SK-N-SH (cell line): ENCODE measurements at places on chromosomes 4 and X.

DNA sequence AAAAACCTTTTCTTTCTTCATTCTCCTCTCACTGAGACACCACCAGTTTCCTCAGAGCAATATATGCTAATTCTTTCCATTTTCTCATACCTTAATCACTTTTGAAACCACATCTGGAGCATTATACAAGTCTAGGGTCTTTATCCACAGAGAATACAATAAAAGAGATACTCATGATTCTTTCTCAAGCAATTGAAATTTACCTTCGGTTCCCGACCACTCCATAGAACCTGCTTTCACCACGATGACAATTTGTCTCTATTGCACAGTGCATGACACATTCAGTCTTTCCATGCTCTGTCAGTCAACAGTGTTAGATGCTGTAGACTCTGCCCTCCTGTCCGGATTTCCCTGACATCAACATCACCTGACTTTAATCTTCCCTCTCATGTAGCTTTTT is 409.3 kb upstream of the NWD2 start:
- no peak for DNase-seq

DNA sequence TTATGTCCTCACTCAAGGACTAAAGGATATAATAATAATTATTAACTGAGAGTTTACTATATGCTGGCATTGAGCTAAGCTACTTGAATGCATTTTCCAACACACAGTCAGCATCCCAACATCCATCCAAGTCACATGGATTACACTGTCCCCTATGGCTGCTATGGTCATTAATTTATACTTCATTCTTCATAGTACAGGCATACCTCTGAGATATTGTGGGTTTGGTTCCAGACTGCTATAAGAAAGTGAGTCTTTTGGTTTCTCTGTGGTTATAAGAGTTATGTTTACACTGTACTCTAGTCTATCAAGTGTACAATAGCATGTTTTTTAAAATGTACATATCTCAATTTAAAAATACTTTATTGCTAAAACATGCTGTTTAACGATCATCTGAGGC is 89.2 kb downstream of the LNX1 start:
- DNase-seq, result no peak

- DNase-seq, result no peak
Measured at GRCh38 chr4:158161551-158162354, 11.1 kb downstream of the GASK1B start.

DNA sequence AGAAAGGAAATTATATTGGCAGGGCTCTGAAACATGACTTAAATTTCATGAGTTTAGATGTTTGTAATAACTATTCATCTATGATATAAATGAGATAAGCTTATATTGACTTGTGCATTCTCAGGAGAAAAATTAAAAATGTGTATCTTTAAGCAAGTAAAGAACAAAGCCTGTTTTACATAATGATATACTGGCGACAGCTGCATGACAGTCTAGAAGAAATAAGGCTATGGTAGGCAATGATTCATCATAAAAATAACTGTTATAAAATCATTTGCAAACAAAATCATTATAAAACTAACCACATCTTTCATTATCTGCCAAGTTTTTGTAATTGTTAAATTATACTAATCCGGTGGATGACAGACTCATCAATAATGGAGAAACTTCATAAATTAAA is 188.1 kb downstream of the ADAM29 start:
- no peak for DNase-seq

GRCh38 chrX:123138473-123138872 is 45.6 kb upstream of the GRIA3 start:
- no peak for DNase-seq

DNA sequence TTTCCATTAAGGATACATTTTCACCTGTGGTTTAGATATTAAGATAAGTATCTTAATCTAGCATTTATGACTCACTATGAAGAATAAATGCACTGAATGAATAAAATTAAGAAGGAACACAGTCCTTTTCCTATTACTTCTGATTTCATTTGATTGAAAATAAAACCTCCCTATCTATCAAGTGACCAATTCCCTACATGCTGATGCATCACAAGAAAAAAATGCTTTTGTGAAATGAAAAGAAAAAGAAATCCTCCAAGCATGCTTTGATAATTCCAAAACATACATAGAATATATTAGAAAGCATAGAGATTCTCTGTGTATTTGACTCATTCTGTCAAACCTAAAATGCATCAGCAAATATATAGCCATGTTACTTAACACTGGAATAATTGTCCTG is 37.1 kb downstream of the PCDH10 start:
- no peak for DNase-seq

DNA sequence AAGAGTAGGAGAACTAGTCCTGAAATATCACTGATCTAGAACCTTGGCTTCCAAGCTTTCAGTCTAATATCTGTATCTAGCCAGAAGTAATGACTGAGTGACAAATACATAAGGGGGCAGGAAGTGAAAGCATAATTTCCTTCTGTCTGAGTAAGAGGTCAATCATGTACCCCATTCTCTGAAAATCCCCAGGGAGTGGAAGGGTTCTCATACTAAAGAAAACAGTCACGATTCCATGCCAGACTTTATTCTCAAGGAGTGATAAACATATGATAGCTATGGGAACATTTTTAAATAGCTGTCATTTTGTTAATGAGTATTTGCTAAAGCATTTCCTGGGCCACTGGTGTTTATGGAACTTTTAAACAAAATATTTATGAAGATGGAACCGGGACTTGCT is 308.5 kb downstream of the ARHGAP24 start:
- no peak for DNase-seq

- DNase-seq, result no peak
Measured at GRCh38 chr4:89765966-89766365, 71.0 kb downstream of the SNCA start.

GRCh38 chr4:12889054-12889453 is 595.1 kb downstream of the RAB28 start:
- DNase-seq, result no peak

GRCh38 chr4:132763465-132763864 is 385.6 kb upstream of the PCDH10 start:
- no peak for DNase-seq

- DNase-seq, result no peak
Measured at GRCh38 chrX:18574591-18574990, 97.3 kb downstream of the RS1 start.

DNA sequence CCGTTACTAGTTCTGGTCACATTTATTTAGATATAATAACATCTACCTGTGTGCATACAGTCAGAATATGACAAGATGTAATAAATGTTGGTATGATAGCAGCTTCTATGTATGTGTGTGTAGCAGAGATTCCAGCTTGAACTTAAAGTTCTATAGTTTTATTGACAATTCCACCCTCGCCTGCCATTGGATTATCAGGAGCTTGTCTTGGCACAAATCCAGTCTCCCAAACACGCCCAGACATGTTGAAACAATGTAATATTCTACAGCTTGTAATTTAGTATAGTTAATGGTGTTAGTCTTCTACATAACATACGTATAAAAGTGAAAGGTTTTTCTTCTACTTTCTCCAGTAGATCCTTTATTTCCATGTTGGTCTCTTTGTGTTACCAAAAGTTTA is 44.4 kb downstream of the BBS12 start:
- no peak for DNase-seq

GRCh38 chrX:29560065-29560464 is 655.3 kb upstream of the MAGEB2 start:
- no peak for DNase-seq

GRCh38 chr4:106627051-106627450 is 258.5 kb upstream of the GIMD1 start:
- DNase-seq, result no peak

DNA sequence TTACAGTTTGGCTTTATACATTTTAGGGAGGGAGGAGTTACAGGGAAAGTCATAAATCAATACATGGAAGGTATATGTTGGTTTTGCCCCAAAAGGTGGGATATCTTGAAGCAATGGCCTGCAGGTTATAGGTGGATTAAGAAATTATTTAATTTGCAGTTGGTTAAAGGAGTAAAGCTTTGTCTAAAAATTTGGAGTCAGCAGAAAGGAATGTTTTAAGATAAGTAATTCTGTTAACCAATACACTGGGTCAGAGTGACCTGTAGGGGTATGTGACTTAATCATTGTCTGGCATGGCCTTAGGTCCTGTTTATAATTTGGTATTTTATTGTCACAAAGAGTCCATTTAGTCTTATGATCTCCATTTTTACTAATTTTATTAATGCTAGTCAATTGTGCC is 115.0 kb downstream of the AGTR2 start:
- no peak for DNase-seq

GRCh38 chr4:174222266-174222872 is 61.1 kb downstream of the FBXO8 start:
- DNase-seq, result no peak

- DNase-seq, result no peak
Measured at GRCh38 chr4:86132468-86132867, 227.4 kb downstream of the MAPK10 start.

DNA sequence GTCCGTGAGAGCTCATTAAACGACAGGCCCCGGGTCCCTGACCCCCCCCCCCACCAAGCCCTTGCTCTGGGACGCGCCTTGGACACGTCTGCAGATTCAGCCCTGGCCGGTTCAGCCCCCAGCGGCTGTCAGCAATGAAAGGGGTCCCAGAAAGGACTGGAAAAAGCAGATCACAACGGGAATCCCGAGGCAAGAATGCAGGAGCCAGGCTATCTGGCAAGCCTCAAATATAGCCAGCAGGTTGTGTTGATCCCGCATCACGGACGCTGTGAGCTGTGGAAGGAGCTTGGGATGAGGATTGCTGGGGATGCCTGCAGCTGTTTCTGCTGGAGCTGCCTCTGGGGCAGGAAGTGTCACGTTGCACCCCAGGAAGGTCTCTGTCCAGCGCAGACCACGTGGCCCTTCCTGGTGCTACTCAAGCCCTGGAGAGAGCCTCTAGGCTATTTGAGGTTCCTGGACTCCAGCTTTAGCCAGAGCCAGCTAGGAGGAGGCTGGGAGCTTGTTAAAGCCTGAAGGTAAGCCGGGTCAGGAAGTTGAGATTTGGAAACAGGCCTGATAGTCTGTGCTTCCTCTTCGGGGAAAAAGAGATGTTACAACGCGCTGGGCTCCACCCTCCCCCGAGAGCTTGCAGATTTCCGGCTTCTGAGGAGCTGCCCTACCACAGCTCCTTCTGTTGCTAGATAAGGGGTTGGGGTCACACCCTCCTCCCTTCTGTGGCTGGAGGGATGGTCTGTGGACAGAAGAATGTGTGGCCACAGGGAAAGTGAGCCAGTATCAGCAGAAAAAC is 19.3 kb upstream of the CSF2RA start:
- no peak for DNase-seq

DNA sequence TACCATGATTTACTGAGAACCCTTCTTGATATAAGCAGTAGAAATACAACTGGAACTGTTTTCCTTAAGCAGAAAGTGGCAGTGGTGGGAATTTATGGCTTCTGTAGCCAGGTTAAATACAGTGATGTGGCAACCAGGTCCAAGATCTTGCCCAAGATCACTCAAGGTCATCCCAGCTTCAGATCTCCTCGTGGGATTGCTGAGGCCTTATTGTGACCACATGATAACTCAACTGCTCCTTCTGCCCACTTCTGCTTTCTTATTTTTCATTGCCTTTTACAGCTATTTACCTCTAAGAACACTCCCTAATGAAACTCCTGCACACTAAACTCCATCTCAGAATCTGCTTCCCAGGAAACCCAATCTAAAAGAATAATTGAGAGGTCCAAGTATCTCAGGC is 12.4 kb upstream of the CYBB start:
- no peak for DNase-seq

DNA sequence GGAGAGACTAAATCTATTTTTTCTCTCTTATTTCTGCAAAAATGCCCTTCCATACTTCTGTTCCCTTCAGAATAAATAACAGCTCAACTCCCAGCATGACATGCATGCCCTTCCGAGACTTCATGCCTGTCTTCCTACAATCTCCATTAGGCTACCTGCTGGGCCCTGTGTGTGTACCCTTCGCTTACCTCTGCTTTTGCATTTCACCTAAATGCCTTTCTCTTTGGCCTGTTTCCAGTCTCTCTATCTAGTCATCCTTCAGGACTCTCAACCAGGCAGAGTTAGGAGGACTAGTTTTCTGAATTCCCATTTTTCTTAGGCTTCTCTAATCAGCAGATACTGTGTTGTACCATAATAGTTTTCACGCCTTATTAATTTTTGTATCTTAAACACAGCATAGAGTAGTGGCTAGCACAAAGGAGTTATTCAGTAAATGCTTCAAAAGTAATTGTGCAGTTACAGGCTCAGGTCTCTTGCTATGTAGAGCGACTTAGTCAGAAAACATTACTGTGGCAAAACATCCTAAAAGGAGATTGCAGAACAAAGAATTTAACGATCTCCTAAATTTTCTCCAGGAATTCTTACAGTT is 20.5 kb downstream of the SEPTIN11 start:
- no peak for DNase-seq

GRCh38 chr4:162891788-162892707 is 274.6 kb downstream of the NAF1 start:
- DNase-seq, result no peak

GRCh38 chrX:153704021-153704526 is 16.3 kb downstream of the SLC6A8 start:
- DNase-seq, result no peak

GRCh38 chr4:71520850-71521249 is 182.0 kb downstream of the SLC4A4 start:
- DNase-seq, result no peak

- DNase-seq, result peak; percentile 10
Measured at GRCh38 chr4:86630629-86631028, 36.5 kb downstream of the PTPN13 start.
